ENCODE measurements at places on chromosomes 2 and 18. TPM values are rescaled to one million over a fixed set of nuclear protein-coding genes. Genes with fewer than 3 reads are reported as not detected.
A peak's percentile ranks its signal among the peaks of the same experiment; 100 is the strongest.

DNA sequence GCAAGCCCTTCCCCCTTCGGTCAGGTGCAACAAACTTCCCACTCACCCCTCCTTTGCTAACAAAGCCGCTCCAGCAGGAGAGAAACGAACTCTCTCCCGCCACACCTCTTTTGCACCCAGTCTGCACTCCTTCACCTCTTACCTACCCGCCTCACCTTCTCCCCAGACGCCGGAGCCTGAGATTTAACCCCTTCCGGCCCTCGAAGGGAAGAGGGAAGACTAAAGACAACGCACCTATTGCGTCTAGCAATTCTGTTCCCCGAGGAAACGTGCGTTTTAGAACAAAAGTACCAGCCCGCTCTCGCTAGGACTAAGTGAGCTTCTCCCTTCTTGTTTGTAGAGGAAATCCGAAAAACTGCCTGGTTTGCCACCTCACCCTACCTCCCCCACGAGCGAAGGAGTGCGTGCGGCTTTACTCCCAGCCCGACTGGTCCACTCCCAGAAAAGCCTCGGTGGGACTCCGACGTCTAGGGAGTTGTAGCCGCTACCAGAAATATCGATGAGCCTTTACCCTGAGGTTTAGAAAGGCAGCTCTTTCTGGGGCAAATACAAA is 441 bp upstream of the PEX13 start:
- DNase-seq: peak; percentile 53

DNA sequence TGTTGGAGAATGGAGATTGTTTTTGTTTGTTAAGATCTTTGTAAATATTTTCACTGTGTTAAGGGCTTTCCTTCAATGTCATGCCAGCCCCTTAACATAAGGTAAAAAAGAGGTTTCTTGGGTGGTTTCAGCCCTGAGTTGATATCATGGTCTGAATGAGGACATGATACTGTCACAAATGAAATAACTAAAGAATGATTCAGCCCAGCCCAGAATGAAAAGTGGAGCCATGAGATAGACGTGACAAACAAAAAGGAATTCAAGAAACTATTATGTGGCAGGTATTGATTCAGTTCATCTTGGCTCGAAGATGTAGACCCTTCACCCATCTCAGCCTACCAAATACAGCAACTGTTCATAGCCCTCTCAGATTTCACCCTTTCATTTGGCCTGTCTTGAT is 88.6 kb upstream of the TTN start:
- DNase-seq: no peak

DNA sequence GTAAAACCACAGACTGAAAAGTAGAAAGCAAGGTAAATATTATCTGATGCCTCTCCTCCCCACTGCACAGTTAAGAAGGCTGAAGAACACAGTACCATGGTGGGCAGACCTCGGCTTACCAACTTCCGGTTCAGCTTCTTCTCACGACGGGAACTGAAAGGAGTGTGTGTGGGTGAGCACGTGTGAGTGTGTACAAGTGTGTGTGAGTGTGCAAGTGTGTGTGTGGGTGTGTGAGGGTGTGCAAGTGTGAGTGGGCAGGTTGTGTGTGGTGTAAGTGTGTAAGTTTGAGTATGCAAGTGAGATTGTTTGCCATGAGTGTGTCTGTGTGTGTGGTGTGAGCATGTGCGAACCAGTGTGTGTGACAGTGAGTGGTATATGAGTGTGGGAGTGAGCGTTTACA is 103.5 kb downstream of the ADD2 start:
- no peak for DNase-seq

- no peak for DNase-seq
Measured at GRCh38 chr2:136108463-136108862, 9.5 kb downstream of the CXCR4 start.

DNA sequence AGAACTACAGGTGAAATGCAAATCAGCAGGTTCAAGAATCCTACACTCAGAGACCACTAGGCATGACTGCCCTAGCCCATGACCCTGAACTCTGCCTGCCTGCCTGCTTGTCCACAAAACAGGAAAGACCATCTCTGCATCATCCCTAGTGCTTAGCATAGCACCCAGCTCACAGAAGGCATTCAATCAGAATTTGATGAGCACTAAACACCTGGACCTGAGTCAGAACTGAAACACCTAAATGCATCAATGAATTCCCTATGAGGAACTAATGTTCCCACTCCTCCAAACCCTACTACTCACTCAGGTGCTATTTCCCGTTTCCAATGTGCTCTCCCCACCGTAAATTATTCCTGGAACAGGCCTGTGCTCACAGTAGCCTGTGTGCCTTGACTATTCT is 21.7 kb downstream of the MRPS5 start:
- DNase-seq: no peak

DNA sequence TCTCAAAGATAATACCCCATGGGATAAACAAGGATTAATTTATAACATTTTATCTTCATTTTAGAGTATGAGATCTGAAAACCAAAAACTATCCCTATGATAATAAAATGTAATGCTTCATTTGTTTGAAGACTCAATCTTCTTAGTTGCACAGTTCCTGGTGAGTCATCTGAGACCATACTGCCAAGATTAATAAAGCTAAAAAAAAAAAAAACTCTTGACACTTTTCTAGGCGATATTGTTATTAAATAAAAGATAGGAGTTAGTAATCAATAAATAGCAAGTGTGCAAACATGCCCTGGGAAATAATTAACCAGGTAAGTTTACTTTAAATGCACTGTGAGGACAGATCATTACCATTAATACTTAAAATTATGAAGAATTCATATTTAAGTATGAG is 83.9 kb downstream of the RPE start:
- no peak for DNase-seq

DNA sequence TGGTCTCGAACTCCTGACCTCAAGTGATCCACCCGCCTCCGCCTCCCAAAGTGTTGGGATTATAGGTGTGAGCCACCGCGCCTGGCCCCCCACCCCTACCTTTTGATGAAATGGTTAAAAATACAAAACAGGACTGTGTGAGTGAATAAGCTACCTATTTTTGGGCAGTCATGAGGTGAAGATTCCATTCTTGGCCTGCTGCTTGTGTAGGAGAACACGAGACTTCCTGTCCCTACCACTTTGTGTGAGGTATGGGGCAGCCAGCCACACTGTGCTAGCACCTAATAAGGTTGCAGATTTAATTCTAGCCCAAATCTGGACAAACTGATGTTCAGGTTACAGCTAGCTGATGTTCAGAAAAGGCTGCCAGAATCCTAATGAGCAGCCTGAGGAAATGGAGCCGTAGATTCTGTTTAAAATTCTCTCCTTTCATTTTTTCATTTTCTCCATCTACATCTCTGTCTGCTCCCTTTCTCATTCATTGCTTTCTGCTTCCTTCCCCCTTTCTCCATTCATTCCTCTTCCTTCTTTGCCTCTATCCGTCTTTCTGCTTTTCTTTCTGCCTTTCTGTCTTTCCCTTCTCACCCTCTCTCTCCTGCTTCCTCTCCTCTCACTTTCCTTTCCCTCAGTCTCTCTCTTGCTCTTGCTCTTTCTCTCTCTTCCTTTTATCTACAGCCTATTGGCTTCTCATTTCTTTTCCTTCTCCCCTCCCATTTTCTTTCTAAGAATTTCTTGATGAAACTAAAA is 4.6 kb upstream of the LTBP1 start:
- no peak for DNase-seq

DNA sequence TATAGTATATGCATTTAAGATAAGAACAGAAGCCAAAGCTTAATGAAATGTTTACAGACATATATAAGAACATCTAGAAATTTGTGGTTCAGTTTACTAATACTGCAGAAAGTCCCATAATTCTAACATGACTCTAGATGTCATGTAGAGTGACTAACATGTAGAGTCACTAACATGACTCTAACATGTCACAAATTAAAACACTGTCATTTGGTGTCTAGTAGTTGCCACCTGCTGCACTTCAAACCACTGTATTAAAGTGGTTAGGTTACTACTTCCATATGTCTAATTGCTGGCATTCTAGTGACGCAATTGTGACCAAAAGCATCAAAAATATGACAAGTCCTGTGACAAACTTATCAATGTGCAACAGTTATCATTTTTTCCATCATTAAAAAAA is 100.2 kb upstream of the WDR75 start:
- no peak for DNase-seq

GRCh38 chr2:37231241-37232130 is at the start of the genes CEBPZ and NDUFAF7:
Gene CEBPZ (minus strand): TSS chr2:37231596. CDS start chr2:37231567, 29 bp downstream.
Gene NDUFAF7 (plus strand): TSS chr2:37231658. CDS start chr2:37231706, 48 bp downstream.
- peak; percentile 79 for DNase-seq

- DNase-seq: no peak
Measured at GRCh38 chr2:16832910-16833309, 167.3 kb upstream of the CYRIA start.

DNA sequence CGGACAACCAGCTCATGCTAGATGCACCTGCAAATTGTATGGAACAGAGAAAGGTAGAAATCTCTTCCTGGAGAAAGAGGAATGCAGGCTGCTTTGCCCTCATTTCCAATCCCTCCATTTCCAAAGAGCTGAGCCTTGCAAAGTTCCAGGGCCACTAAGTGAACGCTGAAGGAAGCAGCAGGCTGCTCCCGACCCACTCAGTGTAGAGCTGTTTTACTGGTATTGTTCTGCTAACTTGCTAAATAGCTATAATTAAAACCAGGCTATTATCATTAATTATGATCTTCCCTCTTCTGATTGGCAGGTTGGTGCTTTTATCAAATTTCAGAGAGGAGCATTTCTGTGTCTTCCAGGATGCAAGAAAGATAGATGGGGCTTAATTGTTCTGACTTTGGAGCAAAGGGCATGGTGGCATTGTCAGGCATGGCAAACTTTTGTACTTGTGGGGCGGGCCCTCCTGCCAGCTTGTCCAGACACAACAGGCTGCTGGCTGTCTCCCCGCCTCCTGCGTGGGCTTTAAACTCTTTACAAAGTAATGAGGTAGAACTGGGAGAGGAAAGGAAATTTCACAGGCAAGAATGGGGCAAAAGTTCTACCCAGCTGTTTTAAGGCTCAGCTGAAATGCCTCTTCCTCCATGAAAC is 40.2 kb downstream of the ALK start:
- DNase-seq: no peak

DNA sequence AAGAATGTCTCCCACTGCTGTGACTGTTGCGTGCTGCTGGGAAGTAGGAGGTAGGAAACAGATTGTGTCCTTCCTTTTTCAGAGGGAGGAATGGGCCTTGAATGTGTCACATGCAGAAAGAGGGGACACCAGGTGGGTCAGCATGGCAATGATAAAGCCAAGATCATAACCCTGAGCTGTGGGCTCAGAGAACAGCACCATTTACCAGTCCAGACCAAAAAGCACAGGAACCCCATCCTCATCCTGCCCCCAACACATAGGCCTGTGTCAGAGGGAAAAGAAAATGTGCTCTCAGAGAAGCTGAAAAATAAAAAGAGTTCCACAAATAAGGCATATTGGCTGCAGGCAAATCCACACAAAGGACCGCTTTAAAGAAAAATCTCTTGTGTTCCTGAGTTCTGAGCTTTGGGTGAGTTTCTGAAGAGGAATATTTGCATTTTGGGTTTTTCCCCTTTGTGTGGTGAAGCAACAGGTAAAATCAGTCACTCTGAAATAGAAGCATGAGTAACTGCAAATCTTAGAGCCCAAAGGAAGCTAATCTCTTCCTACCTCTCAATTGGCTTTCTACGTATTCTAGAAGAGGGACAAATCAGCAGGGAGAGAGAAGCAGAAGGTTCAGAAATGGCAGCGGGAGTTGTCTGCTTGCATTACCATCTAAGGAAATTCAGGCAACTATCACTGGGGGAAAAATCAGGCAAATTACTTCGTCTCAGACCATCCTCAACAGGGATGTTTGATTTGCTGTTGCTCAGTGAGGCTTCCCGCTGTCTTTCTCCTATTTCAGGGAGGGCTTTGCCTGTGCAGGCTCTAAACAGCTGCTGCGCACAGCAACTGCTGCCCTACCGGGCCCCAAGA is 106.8 kb downstream of the BCL11A start:
- DNase-seq: no peak

GRCh38 chr2:54384301-54385203 is 71.6 kb upstream of the SPTBN1 start:
- no peak for DNase-seq

GRCh38 chr2:156691014-156691413 is 254.8 kb downstream of the GPD2 start:
- DNase-seq: no peak

Gene IL37
- total RNA-seq: not detected

Gene KATNAL2
- 2.1 TPM for total RNA-seq
